ENCODE measurements at places on chromosomes 7 and 10.

DNA sequence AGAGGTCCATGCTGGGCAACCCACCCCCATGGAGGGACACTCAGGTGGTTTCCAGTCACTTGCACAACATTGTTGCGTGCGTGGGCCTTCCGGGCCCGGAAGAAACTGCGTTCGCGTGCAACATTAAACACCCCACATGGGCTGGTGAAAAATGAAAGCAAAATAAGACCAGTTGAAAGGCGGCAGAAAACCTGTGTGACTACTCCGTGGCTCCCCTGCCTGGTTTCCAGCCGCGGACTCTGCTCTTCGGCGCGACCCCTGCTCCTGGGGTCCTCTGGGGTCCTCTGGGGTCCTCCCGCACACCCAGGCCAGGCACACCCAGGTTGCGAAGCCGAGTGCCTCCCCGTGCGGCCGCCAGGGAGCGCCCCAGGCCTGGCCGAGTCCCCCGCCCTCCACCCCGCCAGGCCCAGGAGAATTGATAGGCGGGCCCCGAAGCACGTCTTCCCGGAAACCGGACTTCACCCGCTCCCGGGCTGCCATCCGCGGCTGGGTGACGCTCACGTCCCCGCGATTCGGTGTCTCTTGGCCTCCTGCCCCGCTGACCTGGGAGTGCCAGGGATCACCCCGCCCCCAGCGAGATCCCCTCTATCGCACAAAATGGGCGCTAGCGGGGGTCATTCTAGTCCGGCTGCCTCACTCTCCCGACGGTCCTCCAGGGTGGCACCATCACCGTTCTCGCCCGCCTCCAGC is 1.9 kb upstream of the SH2D4B start:
- DNase-seq, result peak; percentile 76

GRCh38 chr10:96714746-96715255 is 5.5 kb downstream of the PIK3AP1 start:
- no peak for DNase-seq

GRCh38 chr10:87860156-87860795 is 3.1 kb downstream of the KLLN start:
- peak; percentile 30 for DNase-seq

DNA sequence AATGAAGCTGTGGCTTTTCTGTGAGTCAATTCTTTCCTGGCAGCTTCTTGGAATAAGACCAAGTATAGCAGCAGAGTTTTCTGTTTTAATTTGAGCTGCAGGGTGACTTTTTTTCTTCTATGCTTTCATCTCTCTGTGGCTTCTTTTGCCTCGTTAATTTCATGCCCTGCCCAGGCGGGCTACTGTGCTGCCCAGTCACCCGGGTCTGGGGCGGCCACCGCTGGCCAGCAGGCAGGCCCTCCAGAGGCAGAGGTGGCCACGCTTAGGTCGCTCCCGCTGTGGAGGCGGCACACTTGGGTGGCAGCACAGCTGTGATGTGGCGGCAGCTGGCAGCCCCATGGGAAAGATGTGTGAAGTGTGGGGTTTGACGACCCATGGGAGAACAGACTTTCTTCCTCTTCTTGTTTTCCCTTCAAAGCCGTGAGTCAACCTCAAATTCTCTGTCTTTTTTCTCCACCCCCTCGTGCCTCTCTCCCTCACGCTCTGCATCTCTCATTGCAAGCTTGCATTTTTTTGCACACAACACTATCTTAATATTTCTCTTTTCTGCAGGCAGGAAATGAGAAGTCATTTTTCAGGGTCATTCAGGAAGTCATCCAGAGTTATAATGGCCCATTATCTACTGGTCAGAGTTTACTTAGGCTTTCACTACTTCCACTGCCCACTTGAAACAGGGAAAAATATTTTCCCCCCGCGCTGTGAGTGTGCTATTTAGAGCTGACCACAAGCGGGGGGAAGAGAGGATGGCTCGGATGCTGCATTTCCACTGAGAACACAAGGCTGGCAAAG is 67.8 kb downstream of the EGFR start:
- peak; percentile 80 for DNase-seq

DNA sequence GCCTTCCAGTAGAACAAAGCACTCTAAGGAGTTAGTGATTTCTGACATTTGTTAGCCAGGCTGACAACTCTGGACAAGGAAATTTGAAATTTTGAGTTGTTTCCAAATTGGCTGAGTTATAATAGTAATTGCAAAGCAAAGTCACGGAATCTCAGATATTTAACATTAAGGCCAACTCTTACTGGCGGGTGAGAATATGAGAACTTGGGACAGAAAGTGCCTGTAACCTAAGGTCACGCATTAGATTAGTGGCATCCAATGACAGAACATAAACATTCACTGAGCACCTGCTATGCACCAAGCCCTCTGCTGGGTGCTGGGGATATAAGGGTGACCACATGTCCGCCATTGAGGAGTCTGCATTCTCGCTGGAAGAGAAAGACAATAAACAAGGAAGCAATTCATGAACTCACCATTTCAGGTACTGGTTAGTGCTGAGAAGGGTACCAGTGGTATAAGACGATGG is 45.5 kb upstream of the CHST15 start:
- no peak for DNase-seq

- no peak for DNase-seq
Measured at GRCh38 chr7:42210333-42210732, 26.7 kb downstream of the GLI3 start.

DNA sequence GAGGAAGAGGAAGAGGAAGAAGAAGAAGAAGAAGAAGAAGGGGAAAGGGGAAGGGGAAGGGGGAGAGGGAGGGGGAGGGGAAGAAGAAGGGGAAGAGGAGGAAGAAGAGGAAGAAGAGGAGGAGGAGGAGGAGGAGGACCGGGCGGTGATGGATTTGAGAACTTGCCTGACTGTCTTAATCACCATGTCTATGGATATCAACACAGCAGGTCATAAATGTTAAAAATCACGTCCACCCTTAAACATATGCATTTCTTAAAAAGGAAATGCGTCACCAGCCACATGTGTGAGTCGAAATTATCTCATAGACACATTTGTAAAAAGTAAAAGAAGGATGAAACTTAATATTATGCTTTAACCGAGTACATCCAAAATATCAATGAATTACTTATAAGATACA is 42.1 kb upstream of the INSIG1 start:
- no peak for DNase-seq

GRCh38 chr7:26087321-26088091 is 64.5 kb upstream of the NFE2L3 start:
- no peak for DNase-seq

DNA sequence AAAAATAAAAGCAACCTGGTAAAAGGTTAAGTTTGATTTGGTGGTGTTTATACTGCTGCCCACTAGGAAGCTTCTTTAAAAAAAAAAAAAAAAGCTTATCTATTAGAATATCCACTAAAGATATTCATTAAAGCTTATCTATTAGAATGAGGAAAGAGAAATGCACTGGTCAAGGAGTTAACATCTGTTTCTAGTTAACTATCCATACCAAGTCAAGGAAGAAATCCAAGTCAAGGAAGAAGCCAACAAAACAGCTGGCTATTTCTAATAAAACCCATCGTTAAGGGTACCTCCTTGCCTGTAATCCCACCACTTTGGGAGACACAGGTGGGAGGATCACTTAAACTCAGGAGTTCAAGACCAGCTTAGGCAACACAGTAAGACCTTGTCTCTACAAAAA is 82.6 kb downstream of the JMJD1C start:
- DNase-seq, result no peak

DNA sequence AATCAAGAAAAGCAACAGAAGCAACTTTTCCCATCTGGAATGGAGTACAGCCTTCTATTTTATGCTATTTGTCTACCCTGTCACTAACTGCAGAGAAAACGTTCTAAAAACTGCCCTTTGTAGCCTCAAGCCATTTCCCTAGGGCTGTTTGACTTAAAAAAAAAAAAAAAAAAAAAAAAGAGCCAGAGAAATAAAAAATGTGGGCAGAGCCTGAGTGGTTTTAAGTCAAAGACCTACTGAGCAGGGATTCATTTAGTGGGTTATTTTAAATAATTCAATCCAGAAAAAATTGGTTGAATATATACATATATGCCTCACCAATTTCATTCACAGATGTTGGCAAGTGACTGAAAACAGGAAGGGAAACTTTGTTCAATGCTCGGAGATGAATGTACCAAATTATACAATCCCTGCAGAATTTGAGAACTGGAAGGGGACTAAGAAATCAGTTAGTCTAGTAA is 75.2 kb downstream of the PPP1R3C start:
- DNase-seq, result no peak

DNA sequence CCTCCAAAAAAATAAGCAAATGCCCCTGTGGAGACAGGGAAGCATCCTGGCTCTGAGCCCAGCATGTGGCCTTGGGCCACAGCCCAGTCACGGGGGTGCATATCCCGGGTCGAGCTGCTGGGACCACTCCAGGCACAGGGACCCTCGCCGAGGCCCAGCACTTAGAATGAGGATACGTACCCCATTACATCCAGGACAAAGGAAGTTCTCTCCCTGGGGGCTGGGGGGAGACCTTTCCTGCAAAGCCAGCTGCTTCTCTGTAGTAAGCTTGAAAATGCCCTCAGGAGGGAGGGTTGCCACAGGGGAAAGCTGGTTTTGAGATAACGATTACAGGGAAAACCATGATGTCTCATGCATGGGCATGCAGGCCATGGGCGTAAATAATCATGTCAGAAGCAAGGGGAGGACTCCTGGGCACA is 75.5 kb downstream of the HIPK2 start:
- DNase-seq, result no peak

- no peak for DNase-seq
Measured at GRCh38 chr10:62527019-62527827, 153.1 kb downstream of the ZNF365 start.

DNA sequence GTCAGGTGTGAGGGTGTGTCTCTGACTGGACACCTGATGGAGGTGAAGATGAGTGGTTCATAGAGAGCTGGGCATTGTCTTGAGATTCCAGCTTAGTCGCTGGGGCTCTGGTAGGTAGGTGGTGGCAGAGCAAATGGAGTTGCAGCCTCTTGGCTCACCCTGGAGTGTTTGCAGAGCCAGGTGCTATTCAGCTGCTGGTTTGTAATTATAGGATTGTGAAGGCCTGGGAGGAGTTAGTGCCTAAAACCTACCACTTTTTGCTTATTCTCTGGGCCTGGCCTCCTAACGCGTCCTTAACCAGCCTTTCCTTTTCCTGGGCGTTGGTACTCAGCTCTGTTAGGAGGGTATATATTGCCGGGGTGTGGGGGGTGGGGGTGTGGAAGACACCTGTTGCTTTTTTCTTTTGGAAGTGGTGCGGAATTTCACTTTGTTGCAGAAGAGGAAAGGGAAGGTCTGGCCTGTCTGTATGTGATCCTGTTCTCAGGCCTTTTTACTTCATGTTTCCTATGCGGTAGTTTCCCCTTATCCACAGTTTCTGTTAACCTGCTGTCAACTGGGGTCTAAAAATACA is 3.2 kb downstream of the PPRC1 start:
- no peak for DNase-seq

- DNase-seq, result no peak
Measured at GRCh38 chr7:20980668-20981264, 194.1 kb upstream of the SP8 start.

GRCh38 chr10:30436191-30436611 is 2.2 kb downstream of the MAP3K8 start:
- peak; percentile 62 for DNase-seq

GRCh38 chr10:99280472-99280871 is 44.8 kb upstream of the HPSE2 start:
- no peak for DNase-seq

DNA sequence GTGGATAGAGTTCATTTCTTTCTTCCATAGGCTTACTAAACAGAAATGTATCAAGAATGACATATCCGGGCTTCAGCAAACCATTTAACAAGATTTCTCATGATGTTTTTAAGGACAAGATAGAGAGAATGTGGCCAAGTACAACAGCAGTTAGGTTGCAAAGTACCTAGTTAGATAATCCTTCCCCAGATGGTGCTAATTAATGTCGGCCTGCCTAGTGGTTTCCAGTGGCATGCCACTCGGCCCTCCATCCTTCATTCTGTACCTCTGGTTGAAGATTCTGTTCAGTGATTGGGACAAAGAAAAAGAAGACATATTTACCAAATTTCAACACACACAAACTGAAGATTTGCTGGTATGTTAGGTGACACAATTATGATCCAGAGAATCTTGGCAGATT is 212.1 kb downstream of the MACC1 start:
- no peak for DNase-seq

GRCh38 chr7:133003052-133003910 is 78.6 kb downstream of the CHCHD3 start:
- no peak for DNase-seq

DNA sequence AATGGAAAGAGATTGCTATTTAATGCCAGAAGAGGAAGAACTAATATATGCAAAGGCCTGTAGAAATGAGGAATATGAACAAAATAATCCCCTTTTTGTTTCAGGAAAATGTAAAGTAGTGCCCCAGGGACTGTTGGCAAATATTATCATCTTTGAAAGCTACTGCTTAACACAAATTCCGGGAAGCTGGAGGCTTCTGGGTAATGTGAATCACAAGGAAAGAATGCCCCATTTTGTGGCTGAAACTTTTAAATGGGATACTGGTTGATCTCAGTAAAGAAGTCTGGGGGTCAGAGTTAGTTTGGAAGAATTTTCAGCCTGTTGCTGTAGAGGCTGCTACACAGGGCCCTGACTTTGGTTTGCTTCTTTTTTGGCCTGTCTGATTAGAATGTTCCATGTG is 141.0 kb downstream of the PTEN start:
- DNase-seq, result peak; percentile 33

GRCh38 chr10:61902445-61903220 is 1.1 kb downstream of the ARID5B start:
- DNase-seq, result peak; percentile 35

GRCh38 chr10:98694014-98694413 is 247.3 kb upstream of the HPS1 start:
- DNase-seq, result no peak

DNA sequence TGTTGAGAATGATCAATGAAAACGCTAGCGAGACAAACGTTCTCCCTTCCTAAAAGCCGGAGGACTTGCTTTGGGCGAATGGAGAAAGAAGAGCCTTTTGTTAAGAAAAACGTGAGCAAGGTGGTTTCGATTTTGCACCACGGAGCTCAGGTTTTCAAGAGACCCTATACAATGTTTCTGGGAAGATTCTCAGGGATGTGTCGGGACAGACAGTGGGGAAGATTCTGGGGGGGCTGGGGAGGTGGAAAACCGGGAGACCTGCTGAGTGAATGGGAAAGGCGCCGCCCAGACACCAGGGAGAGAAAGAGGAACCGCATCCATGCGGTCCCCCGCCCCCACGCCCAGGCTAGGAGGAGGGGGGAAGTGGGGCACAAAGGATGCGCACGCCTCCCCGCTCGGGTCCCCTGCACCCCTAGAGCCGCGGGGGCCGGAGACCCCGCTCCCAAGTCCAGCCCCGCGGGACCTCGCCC is 745 bp downstream of the YWHAG start:
- DNase-seq, result peak; percentile 28
